ENCODE measurements at places on chromosomes 1 and 21.

GRCh38 chr1:181514298-181515290 is 31.3 kb downstream of the CACNA1E start:
- DNase-seq: peak; percentile 97

GRCh38 chr21:41653954-41654491 is 112.8 kb downstream of the RIPK4 start:
- DNase-seq: no peak

- no peak for DNase-seq
Observed at GRCh38 chr1:170680428-170680827, 16.5 kb downstream of the PRRX1 start.

DNA sequence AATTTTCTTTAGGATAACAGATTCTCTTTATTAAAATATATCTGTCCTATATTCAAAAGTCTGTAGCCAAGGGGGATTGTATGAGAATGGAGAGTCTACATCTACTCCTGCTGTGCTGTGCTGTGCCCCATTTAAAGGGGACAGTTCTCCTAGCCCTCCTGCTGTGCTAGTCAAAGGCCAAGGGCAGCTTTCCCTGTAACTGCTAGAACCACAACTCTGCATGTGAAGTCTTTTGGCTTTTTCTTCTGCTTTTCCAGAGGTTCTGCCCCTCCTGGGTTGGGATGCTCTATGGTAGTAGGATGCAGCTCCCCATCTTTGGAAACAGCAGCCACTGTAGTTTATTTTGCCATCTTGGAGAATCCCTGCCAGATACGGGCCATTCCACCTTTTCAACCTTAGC is 197.5 kb upstream of the JUN start:
- DNase-seq: no peak

- no peak for DNase-seq
Observed at GRCh38 chr1:147496571-147497210, 44.6 kb upstream of the BCL9 start.

DNA sequence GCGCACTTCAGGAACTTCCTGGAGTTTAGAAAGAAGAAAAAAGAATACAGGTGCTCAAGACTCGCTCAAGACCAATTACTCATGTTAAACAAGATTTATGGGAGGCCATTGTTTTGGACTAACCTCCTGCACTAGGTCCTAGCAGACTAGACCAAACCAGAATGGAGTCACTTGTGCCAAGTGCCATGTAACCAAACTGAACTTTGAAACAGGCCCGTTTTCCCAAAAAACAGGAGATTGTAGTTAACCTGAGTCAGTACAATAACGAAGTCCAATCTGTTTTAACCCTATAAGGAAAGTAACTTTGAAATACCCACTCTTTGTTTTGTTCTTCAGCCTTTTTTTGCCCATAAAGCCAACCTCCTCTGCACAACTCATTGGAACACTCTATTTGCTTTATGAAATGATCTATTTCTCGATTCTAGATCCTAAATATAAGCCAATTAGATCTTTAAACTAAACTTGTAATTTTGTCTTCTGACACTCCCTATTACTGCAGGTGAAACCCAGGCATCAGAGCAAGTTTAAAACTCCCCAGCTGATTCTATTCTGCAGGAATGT is 695 bp upstream of the NTPCR start:
- no peak for DNase-seq

- no peak for DNase-seq
Observed at GRCh38 chr1:233336554-233337456, 9.3 kb downstream of the MAP3K21 start.

- DNase-seq: no peak
Observed at GRCh38 chr1:99789715-99790114, 23.3 kb upstream of the FRRS1 start.

- DNase-seq: no peak
Observed at GRCh38 chr1:110430366-110430765, 20.6 kb upstream of the PROK1 start.

- DNase-seq: no peak
Observed at GRCh38 chr1:232369451-232370296, 260.3 kb downstream of the SIPA1L2 start.

DNA sequence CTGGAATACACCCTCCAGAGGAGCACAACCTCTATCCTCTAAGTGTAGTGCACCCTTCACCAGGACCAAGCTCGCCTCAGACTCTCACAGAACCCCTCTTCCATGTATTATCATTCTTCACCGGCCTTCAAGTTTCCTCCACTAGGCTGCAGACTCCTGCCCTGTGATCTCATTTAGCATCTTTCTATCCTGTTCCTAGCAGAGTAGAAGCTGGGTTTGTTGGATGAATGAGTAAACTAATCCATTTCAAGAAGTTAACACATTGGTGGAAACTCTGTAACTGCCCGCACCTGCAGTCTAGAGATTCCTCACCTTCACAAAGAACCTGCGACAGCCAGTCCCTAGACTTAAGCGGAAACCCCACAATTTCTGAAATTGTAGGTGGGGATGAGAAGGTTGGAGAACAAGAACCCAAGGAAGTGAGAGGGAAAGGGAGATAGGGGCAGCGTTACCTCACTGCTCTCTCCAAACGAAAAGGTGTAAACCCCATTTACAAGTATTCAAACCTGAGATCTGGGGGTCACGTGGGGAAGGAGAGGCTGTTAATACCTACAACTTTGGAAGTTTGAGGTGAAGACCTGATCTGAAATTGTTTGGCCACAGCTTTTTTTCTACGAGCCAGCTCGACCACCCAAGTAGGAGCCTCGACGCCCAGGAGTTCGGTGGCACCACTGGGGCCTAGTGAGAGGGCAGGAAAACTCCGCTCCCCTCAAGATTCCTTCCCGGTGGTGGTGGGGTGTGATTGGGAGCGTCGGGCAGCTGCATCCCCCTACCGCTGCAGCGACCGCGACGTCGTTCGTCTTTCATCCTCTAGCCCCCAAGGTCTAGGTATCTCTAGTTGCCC is 1.2 kb downstream of the PTPN14 start:
- no peak for DNase-seq

GRCh38 chr1:46900401-46900800 is 40.9 kb downstream of the CYP4A11 start:
- no peak for DNase-seq

DNA sequence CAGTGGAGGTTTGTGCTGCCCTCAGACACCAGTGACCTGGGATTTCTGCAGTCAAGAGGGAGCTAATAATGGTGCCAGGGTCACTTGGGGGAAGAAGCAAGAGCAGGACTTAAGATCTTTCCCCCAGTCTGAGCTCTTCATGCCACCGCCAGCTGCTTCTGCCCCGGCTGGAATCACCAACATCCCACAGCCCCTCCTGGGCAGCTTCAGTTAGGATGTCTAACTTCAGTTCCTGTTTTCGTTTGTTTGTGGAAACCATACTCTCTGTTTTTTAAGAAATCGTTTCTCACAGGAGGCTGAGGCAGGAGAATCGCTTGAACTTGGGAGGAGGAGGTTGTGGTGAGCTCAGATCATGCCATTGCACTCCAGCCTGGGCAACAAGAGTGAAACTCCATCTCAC is 25.6 kb upstream of the PRDM2 start:
- no peak for DNase-seq

DNA sequence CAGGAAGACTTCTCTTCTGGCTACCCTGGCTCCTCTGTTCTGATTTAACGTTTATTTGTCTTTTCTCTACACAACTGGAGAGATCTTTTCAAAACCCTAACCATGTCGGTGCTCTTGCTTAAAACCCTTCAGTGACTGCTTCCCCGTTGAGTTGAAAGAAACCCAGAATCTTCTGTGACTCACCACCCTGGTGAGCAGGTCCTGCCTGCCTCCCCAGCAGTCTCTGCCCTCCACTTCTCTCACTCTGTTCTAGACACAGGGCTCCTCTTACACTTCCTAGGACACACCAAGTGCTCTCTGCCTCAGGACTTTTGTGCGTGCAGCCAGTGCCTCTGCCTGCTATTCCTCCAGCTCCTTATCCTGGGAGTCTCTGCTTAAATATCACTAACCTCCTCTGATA is 131.4 kb downstream of the IER5 start:
- DNase-seq: no peak

GRCh38 chr1:30759718-30760281 is 2.2 kb upstream of the LAPTM5 start:
- no peak for DNase-seq

GRCh38 chr1:2555634-2556276 is 416 bp upstream of the TNFRSF14 start:
- DNase-seq: no peak

DNA sequence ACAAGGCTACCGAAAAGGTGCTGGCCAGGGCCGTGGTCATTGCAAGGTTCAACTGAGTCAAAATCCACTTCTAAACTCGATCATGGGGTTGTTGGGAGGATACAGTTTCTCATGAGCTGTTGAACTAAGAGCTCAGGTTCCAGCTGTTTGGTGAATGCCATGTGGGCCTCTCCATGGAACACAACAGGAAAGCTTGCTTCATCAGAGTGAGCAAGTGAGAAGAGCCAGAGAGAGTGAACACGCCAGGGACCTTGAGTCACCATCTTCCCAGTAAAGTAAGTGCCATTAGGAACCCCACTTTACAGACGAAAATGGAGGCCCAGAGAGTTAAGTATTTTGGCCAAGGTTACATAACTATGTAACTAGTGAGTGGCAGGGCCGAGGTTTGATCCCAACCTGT is 475.1 kb upstream of the VAMP3 start:
- DNase-seq: no peak

GRCh38 chr1:211653959-211654496 is 21.4 kb downstream of the NEK2 start:
- no peak for DNase-seq

- no peak for DNase-seq
Observed at GRCh38 chr1:228101614-228101993, 1.5 kb downstream of the C1orf35 start.

GRCh38 chr1:170803711-170804110 is 131.6 kb upstream of the MROH9 start:
- no peak for DNase-seq

- DNase-seq: no peak
Observed at GRCh38 chr1:29156543-29157268, 25.0 kb downstream of the SRSF4 start.

DNA sequence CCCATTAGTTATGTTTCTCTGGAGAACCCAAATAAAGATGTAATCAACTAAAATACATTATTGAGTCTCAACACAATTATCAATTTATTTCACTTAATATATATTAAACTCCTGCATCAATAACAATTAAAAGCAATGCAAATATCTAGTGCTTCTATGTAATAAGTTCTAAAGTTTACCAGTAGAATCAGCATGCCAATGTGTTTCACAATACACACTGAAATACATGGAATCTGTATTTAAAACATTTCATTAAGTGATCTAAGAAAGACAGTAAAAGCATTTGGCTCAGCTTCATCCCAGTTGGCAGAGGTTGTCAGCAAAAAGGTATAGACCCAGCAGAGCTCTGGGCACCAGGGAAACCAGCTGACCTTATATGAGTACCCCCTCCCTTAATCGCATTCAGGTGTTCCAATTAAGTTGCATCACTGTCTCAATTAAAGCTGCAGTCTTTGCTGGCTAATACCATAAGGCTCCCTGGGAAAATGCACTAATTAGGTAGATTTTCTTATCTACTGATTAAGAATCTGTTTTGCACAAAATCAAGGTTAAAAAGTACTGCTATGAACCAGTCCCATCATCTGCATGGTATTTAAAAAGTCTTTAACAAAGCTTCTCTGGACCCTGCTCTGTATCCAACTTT is 63.1 kb downstream of the NIBAN1 start:
- no peak for DNase-seq

DNA sequence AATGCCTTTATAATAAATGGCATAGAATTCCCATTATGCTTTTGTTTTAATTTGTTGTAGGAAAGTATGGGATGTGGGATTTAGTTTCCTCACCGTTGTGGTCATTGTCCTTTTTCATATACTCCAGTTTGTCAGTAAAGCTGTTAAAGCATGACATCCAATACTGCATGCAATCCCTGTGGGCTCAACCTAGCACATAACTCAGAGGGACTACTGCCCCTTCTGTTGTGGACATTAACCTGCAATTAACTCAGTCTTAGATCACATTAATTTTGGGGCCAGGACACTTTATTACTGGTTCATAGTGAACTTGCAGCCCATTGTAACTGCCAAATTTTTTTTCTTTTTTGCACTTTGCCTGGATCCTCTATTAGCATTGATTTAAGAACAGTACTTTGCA is 112.5 kb downstream of the DNM3 start:
- DNase-seq: no peak

- no peak for DNase-seq
Observed at GRCh38 chr1:154664331-154665002, 56.5 kb upstream of the ADAR start.

GRCh38 chr1:242826701-242827336 is 302.3 kb upstream of the PLD5 start:
- no peak for DNase-seq

GRCh38 chr1:40819101-40819500 is 35.5 kb downstream of the KCNQ4 start:
- DNase-seq: no peak

GRCh38 chr21:32088471-32088870 is 190.4 kb downstream of the MIS18A start:
- no peak for DNase-seq

GRCh38 chr1:205472737-205473441 is 17.0 kb upstream of the BLACAT1 start:
- no peak for DNase-seq

DNA sequence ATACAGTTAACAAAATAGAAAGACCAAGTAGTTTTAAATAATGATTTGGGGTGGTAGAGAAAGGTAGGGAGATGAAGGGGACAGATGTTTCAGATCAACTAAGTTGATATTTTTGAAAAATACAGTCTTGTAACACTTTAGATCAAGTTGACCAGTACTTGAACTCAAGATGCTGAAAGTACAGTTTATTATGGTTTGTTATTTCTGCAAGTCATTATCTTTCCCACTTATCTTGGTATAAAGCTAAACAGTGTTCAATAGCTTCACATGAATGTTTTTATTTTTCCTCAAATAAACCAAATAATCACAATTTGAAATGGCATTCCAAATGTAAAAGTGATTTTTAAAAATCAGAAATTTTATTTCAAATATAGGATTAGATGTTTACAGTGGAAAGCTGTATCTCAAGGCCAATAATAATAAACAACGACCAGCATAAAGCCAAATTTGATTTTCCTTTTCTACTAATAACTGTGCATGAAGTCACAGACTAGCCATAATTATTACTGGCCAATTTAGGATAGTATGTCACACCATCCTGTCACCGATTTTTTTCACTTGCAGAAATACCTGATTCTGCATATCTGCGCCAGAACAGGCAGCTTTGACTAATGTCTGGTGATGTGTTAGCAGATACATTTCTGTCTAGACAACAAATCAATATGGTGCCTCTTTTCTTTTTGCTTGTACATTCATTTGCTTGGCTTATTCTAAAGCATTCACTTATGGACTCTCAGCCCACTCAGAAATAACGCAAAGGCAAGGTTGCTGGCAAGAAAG is 320.2 kb downstream of the TM2D1 start:
- no peak for DNase-seq

- DNase-seq: no peak
Observed at GRCh38 chr1:53766831-53767405, 28.0 kb upstream of the GLIS1 start.

GRCh38 chr1:42173961-42174735 is 9.6 kb upstream of the GUCA2A start:
- no peak for DNase-seq
